ENCODE measurements at places on chromosomes 2 and 18. TPM values are rescaled to one million over a fixed set of nuclear protein-coding genes. Genes with fewer than 3 reads are reported as not detected.

Gene RAPGEF4
- not detected for polyA plus RNA-seq

Gene FARSB
- polyA plus RNA-seq = 127 TPM

Gene SLC19A3
- polyA plus RNA-seq = not detected

Gene C2orf78
- polyA plus RNA-seq = 0.41 TPM

Gene DOK6
- 0.09 TPM for polyA plus RNA-seq

Gene SYT4
- 0.11 TPM for polyA plus RNA-seq

Gene ZEB2
- 0.14 TPM for polyA plus RNA-seq

Gene GPATCH11
- polyA plus RNA-seq = 18.4 TPM

Gene LBH
- polyA plus RNA-seq = 11.9 TPM

Gene SCN2A
- not detected for polyA plus RNA-seq

Gene TANC1
- 0.47 TPM for polyA plus RNA-seq

Gene CYP27C1
- not detected for polyA plus RNA-seq

Gene MRPL19
- 89.7 TPM for polyA plus RNA-seq

Gene IL36RN
- not detected for polyA plus RNA-seq

Gene DYNAP
- polyA plus RNA-seq = not detected

Gene CAPG
- 121 TPM for polyA plus RNA-seq

Gene RANBP2
- polyA plus RNA-seq = 29.8 TPM

Gene ACADL
- polyA plus RNA-seq = not detected

Gene ADD2
- 0.11 TPM for polyA plus RNA-seq

Gene MYO7B
- polyA plus RNA-seq = 0.81 TPM

Gene AMMECR1L
- 7.1 TPM for polyA plus RNA-seq

Gene GPR35
- not detected for polyA plus RNA-seq

Gene RTP5
- polyA plus RNA-seq = not detected

Gene CTAGE1
- polyA plus RNA-seq = not detected

Gene MBD1
- polyA plus RNA-seq = 60.2 TPM

Gene REEP1
- 0.16 TPM for polyA plus RNA-seq

Gene GEN1
- polyA plus RNA-seq = 32.5 TPM

Gene OTOF
- not detected for polyA plus RNA-seq

Gene PAX8
- 0.87 TPM for polyA plus RNA-seq

Gene HOXD9
- not detected for polyA plus RNA-seq

Gene RAB6C
- not detected for polyA plus RNA-seq

Gene MYL12B
- 466 TPM for polyA plus RNA-seq

Gene TTR
- polyA plus RNA-seq = not detected

Gene NFE2L2
- 41.1 TPM for polyA plus RNA-seq

Gene TBC1D8
- 4.7 TPM for polyA plus RNA-seq

Gene BCL11A
- polyA plus RNA-seq = 8.3 TPM
